ENCODE measurements at places on chromosomes 16 and 17.

- no peak for DNase-seq
Measured at GRCh38 chr17:17987187-17987896, 14.7 kb downstream of the DRC3 start.

DNA sequence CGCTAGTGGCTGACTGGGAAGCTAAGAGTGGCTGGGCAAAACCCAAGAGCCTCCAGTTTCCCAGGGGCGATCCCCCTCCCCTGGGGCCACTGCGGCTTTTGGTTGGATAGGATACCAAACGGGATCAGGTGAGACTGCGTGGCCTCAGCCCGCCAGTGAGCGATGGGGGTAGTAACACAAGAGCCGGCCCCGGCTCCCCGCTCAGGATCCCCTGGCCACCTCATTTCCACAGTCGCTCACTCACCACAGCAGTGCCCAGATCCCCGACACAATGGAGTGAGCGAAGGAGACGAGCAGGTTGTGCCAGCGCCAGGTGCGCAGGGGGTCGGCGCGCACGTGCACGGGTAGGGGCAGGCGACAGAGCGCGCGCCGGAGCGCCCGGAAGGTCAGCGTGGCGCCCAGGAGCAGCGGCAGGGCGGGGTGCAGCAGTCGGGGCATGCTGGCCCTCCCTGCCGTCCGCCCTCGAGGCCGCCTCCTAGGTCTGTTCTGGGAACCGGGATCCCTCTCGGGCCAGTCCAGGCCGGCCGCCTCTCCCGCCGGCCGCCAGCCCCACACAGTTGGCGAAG lies 290 bp downstream of the TLCD1 start:
- DNase-seq: peak; percentile 76

- no peak for DNase-seq
Measured at GRCh38 chr17:15448580-15448956, 18.9 kb downstream of the CDRT4 start.

- no peak for DNase-seq
Measured at GRCh38 chr17:32157225-32157624, 14.9 kb downstream of the RHOT1 start.
